ENCODE measurements at places on chromosomes 12 and 14.

DNA sequence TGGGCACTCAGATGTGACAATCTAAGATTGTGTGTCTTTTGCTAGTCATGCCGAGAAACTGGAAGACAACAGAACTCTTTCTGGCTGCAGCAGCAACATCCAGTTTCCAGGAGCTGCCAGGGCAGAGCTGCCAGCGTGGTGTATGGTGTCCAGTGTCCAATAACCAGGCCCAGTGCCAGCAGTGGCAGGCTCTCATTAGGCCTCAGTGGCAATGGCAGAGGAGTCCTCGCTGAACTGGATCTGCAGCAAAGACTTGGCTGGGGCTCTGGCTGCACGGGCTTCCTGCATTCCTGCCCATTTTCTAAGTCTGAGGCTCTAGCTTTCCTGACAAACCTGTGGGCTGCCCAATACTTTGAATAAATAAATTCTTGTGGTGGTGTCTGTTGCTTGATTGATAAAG, 26.2 kb upstream of the PPM1A start:
- no peak for DNase-seq

DNA sequence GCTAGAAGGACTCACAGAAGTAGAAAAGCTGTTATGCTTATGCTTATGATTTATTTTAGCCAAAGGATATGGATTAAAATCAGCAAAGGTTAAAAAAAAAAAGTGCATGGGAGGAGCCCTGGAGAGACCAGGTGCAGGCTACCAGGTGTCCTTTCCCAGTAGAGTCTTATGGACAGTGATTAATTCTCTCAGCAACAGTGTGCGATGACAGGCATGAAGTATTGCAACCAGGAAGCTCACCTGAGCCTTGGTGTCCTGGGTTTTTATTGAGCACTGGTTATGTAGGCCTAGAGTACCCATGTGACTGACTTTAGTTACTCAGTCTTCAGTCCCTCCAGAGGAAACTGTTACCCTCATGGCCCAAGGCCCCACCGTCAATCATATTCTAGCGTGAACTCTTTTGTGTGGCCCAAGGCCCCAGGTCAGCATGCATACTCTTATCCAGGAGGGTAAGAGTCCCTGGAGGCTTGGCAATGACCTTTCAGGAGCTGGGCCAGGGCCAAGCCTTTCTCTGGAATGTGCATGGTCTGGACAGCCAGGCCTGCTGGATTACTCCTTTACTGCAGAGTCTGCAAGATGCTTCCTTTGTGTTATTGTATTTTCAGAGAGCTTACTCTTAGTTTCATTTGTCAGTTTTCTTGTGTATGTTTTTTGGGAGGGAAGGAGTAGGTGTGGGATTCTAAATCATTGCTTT, 69.6 kb upstream of the RD3L start:
- no peak for DNase-seq

DNA sequence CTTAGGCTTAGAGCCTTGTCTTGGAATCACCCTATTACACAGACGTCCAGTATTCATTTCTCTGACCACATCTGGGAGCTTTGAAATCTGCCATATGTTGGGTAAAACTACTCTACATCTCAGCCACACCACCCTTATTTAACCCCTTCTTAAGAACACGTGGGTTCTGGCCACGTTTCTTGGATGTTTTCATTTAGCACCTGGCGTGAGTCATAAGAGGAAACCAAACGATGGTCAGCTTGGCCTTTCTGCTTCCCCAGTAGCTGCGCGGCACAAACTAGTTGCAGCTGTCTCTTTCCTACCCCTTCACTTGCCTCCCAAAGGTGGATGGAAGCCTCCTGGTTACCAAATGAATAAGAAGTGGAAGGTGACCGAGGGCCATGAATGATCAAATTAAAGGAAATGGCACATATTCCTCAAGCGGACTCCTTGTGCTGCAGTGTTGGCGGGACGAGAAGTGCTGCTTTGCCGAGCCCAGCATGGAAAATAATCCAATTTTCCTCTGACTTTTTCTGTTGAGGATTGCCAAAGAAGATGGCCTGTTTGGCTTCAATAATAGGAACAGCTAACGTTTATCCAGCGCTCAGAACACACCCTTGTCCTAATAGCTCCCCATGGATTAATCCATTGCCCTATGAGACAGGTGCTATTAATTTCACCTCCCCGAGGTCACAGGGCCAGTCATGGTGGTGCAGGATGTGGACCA, 154.1 kb downstream of the ZNF664 start:
- DNase-seq = no peak

DNA sequence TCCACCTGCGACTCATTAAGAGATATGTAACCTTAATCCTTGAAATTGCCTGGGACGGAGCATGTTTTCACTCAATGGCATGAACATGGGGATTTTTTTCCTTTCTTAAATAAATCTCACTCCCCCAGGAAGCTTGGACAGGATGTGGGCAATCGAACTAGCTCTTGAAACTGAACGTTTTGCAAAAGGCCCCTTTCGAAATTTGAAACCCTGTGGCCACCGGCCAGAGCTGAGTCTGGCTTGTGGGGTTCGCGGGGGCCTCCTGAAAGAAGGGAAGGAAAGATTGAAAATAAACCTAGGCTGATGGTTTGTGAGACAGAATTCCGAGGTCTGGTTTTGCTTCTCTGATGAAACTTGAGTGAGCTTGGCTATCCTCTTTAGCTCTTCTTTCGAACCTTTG, 101.4 kb upstream of the RTL1 start:
- no peak for DNase-seq

- DNase-seq = no peak
Measured at GRCh38 chr14:59190372-59190771, 1.9 kb downstream of the DAAM1 start.

DNA sequence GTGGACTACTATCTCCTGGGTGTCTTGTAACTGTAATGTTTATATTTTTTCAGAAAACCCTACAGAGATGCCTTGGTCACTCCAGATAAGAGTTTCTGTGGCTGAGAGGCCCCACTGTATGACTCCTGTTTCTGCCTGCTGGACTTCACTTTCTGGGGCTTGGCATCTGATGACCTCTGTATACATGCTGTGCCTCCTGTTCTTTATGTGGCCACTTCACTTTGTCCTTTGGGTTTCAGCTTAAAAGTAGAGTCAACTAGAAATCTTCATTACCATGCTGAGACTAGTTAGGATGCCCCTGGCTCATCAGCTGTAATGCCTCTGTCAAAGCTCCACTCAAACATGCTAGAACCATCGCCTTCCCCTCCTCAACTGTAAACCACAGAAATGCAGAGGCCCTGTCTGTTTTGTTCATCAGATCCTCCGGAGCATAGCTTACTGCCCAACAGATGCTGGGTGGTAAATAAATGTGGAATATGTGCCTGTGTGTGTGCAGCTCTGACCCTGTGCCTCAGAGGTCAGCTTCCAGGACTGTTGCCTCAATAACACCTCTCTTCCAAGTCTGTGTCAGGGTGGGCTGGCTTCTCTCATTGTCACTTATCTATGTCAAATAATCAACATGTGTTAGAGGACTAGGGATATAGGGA, 25.5 kb downstream of the ZNF664 start:
- DNase-seq = no peak

- no peak for DNase-seq
Measured at GRCh38 chr12:89999699-90000505, 291.3 kb upstream of the ATP2B1 start.

DNA sequence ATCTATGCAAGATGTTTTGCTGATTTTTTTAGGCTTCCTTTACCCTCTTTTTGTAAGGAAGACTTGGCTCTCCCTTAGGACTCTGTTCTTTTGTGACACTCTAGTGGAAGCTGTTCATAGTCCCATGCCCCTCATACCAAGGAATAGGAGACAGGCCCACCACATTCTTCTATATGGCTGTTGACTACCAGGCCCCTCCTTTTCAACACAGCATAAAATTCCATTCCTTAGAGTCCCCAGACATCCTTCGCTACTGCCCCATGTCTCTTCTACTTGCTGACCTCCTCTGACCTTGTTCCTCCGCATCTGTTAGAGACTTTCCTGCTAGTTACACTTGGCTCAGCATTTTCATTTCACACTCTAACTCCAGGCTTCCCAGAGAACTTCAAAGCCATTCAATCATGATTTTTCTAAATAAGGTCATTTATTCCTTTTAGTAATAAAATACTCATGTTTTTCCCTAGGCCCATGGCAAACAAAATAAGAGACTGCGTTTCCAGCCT, 9.7 kb downstream of the PIK3C2G start:
- DNase-seq = no peak

GRCh38 chr12:57185906-57186508, 30.6 kb upstream of the NXPH4 start:
- DNase-seq = no peak

DNA sequence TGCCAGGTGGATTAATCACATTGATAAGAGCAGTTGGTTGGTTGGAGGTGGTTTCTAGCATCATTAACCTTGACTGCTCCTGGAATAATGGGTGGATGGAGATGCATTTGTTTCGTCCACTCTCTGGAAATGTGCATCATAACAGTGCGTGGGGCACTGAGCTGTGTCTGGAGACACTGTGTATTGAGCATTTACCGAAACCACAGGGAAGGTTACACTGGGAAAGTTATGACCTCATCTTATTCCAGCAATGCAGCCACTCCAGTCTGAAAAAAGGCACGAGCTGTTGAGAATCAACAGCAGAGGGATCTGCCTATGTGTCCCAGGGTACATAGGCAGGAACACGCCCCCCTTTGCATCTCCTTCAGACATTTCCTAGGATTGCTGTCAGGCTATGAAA, 27.2 kb downstream of the RNFT2 start:
- DNase-seq = no peak

GRCh38 chr12:59934486-59934885, 338.7 kb downstream of the SLC16A7 start:
- no peak for DNase-seq

DNA sequence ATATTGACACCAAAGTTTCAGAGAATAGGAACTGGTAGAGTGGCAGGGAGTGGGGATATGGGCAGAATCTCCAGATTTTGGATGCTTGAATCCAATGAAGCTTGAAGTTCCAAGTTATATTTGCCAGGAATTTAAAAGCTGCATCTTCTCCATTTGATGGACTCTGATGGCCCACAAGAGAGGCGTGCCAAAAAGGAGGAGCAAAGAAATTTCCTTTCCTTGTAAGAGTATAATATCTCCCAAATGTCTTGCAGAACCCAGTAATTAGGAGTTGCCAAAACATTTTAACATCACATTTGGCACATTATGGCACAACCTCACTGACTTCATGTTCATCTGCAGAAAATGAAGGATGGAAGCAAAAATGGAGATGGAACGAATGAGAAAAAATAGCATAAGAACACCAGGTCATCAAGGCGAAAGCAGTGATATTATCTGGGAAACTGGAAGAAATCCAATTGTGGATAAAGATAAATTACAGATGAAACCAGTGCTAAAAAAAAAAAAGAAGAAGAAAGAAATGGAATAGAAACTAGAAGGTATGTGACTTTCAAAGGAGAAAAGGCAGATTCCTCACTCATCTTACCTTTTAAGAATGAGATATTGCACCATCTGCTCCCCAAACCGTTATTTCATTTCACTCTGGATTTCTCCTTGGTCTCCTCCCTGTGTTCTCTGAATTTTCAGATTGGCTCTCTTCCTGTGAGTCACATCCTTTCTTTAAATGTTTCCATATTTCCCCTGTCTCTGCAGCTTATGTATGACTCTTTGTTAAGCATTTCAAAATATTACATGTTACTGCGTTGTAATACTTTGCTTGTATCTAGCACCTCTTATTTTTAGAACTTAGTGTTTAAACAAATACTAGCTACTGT, 13.5 kb upstream of the FLRT2 start:
- no peak for DNase-seq

- no peak for DNase-seq
Measured at GRCh38 chr12:100114574-100114973, 28.1 kb downstream of the BLTP3B start.

DNA sequence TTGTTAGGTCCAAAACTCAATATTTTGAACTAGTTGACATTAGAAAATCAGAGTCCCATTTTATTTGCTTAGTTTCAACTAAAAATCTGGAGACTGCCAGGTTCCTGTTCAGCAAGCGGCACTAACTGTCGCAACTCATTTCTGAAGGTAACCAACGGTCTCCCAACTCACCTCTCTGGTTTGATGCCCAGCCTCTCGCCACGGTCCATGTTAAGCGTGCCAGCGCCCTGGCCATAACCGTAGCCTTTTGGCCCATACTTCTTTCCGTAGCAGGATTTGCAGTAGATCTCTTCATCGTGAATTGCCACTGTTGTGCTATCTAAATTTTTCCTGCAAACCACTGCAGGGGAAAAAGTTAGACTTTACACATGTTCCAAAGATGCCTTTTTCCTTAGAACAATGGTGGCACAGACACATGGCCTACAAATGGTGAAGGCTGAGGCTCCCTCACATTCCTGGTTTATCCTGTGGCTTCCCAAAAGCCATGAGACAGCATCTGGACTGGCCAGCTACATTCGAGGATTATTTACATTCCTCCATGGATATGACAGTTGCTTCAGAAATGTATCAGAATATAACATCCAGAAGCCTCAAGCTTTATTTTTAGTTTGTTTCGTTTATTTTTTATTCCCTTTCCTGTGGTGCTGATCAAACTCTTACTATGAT, 15.7 kb downstream of the CSRP2 start:
- no peak for DNase-seq

DNA sequence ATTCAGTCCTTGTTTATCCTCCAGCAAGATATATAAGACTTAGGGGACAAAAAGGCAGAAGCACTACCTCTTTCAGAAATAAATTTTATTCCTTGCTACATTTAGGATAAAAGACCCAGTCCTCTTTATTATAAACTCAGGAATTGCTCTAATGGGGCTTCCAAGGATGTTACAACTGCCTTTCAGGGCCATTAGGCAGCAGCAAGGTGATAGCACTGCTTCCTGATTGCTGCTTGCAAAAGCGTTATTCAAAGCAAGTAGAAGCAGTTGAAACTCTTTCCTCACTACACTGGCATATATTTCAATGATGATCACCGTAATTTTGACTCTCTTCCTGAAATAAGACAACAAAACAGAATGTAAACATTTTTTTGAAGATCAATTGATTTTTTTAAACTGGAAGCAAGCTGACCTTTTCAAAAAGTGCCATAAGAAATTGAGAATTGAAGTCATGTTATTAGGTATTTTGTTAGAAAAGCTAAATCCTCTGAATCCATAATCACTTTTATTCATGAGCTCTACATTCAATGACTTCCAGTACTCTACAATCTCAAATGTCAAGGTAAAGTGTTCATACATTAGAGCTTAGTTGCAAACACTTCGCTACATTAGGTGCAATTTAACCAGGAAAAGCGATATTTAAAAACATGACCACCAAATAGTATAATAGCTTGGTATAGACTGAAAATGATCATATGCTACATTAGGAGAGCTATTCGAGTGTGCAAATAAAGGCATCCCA, 233.4 kb upstream of the SYT10 start:
- DNase-seq = no peak

DNA sequence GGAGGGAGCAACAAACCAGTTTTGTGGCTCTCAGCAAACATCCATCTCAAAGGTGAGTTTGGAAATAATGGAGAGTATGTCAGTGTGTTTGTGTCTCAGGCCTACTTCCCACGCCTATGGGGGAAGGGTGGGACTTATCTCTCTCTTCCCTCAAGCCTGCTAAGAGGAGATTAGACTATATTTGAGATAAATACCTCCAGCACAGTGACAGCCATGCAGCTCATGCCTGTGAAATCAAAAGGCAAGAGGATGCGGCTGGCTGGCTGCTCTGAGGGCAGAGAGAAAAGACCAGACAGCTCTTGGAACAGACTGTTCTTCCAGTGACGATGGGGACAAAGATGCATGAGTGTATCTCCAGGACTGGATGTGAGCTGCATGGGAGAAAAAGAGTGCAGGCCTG, 14.7 kb upstream of the POC1B start:
- DNase-seq = no peak

All from NK-92 treated with Interleukin-12 subunit alpha and Interleukin-12 subunit beta, amount 100 ng/mL, for 24 hours (cell line).